Stimulated activated CD4-positive, alpha-beta T cell treated with anti-CD3 and anti-CD28 coated beads, Interleukin-1b, Interleukin-23, amount 100 ng/mL, for 4 hours (primary cell): ENCODE measurements at places on chromosomes 11 and 22.

- DNase-seq, result no peak
These were observed 67.1 kb upstream of the CARD18 start for GRCh38 chr11:105206633-105207032.

DNA sequence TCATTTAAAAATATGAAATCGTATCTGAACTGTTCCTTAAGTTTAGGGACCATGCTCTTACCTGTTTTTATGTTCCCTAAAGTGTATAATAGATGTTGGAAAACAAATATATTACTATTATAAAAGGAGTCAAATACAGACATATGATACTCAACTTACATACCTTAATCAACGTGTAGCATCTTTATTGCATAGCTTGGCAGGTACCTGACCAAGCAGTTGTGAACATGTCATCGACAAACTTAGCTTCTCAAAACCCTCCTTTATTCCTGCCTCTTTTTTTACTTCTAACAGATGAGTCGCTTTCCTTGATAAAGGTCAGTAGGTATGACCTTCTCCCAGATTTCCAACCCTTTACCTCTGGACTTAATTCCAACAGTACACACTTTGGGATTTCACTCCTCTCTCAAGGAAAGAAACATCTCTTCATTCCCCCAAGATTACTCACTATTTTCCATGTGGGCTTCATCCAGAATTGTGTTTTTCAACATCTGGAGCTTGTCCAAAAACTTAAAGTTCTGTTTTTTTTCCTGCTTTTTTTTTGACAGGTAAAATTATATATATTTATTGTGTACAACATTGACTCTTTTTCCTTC, 11.9 kb downstream of the HIPK3 start:
- no peak for DNase-seq

DNA sequence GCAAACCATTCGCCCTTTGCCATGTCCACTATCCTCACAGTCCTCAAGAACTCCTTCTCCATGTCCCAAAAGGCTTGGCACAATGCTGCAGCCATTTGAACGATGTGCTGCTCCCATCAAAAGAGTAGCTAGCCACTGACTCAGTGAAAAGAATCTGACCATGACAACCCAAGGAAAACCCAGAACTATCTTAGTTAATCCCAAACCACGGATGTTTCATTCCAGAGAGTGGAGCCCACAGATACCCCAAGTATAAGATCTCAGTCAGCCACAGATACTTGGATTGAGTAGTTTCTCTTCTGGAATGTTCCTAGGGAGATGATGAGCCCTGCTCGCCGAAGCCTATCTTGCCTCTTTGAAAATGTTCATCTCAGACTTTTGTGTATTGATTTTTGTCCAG, 176.9 kb downstream of the NAV2 start:
- no peak for DNase-seq

DNA sequence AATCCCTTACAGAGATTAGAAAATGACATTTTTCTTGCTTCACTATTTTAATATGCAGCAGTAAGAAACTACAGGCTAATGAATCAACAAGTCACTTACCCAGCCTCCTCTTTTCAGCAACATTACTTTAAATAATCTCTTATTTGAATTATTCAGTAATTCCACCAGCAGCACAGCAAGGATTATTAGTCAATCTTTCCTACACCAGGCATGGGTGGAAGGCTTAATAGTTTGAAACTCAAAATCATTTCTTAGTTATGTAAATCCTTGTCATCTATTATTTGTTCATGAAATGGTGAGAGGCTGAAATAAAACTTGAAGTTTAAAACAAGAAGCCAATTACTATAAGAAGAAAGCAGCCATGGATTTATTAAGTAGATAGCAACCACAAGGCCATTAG, 530.5 kb downstream of the KCNA4 start:
- DNase-seq, result no peak

DNA sequence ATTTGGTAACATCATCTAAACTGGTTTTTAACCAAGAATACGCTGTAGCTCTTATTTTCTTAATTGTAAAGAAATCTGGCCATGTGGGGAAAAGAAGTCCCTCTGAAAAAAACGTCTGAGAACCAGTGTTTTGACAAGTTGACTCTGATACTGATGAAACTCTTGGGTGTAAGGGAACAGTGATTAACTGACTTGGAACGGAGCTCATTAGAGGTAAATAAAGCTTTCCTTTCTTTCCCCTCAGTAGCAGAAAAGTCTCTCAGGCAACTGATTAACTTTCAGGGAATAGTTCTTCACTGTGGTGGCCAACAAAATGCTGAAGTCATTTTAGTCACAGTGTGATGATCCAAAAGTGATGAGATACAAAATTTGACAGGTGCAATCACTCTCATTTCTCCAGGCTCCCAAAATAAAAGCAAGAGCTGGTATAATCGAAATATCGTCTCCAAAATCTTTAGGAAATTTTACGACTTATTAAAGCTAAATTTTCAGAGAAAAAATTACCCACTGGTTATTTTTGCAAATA, 52.3 kb downstream of the SLC36A4 start:
- no peak for DNase-seq

GRCh38 chr22:19016081-19016766, 80.1 kb upstream of the PRODH start:
- DNase-seq, result no peak

- DNase-seq, result no peak
These were observed 4.5 kb downstream of the MYEOV start for GRCh38 chr11:69298267-69299022.

GRCh38 chr22:48536541-48537342, 1290.9 kb downstream of the BRD1 start:
- DNase-seq, result no peak
